ENCODE measurements at places on chromosomes 13 and 19.

DNA sequence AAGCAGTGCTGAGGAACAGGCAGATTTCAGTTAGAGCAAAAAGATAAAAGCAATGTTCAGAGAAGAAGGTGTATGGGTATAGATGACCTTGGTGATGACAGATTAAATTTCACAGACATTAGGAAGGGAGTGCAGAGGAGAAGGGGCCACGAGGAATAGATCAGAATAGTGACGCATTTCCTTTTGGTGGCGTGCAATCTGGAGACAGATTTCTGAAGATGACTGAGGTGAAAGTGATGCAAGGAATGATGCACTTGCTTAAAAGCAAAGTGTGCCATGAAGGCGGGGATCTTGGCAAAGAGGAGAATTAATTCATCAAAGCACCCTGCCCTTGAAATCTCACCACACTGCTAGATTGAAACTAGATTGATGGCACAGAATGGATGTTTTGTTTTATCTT lies 202.4 kb downstream of the ITGBL1 start:
- no peak for DNase-seq

DNA sequence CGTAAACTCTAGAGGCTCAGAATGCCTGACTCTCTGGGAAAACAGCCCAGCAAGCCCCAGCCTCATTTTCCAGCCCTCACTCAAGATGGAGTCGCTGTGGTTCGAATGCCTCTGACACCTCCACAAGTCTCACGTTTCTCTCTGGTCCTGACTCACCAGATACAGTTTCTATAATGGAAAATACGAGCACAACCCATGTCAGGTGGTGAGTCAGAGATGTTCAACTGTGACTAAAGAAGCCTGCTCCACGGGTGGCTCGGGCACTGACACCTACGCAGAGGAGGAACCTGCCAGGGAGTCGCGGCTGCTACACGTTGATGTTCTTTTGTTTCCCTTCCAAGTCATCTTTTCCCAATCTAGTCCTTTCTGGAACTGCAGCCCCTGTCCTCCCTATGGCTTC lies 87.1 kb upstream of the STK24 start:
- peak; percentile 18 for DNase-seq

DNA sequence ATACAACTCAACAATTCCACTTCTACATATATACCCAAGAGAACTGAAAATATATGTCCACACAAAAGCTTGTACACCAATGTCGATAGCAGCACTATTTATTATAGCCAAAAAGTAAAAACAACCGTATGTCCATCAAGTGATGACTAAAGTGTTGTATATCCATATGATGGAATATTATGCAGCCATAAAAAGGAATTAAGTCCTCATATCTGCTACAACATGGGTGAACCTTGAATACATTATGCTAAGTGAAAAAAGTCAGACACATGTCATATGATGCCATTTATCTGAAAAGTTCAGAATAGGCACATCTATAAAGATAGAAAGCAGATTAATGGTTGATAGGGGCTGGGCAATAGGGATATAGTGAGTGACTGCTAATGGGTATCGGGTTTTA lies 204.5 kb downstream of the KCNRG start:
- DNase-seq = no peak

DNA sequence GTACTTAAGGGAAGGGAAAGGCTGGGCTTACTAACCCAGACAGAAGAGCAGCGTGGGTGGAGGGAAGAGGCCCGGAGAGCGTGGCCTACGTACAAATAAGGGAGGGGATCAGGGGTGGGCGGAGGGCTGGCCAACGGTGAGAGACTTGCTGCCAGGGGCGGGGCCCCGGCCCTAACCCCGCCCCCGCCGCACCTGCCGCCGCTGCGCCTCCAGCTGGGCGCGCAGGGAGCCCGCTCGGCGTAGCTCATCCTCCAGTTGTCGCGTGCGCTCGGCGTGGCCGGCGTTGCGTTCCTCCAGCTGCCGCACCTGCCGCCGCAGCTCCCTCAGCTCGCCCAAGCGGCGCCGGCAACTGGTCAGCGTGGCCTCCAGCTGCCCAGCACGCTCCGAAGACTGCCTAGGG lies 5.7 kb downstream of the HOOK2 start:
- DNase-seq = no peak

GRCh38 chr19:23222998-23223652 lies 27.1 kb downstream of the ZNF724 start:
- no peak for DNase-seq

GRCh38 chr13:28058866-28059613 lies 41.3 kb downstream of the FLT3 start:
- DNase-seq = no peak
